ENCODE measurements at places on chromosomes 11 and 22.

GRCh38 chr11:282171-282570 is 4.0 kb downstream of the NLRP6 start:
- no peak for DNase-seq

- DNase-seq = no peak
Measured at GRCh38 chr11:78564490-78565467, 9.9 kb downstream of the NARS2 start.

- DNase-seq = no peak
Measured at GRCh38 chr11:73271936-73272679, at the start of gene P2RY6. TSS of gene P2RY6 (plus strand) at chr11:73272338. CDS start at chr11:73296519, 24,181 bp downstream.

DNA sequence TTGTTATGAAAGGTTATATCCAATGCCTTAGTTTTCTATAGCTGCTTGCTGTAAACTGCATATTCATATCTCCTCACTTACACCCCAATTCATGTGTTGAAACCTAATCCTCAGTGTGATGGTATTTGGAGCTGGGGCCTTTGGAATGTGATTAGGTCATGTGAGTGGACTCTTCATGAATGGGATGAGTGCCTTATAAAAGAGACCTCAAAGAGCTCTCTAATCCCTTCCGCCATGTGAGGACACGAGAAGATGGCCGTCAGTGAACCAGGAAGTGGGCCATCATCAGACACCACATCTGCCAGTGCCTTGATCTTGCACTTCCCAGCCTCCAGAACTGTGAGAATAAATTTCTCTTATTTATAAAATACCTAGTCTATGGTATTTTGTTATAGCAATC is 79.3 kb downstream of the CYP2R1 start:
- DNase-seq = no peak

GRCh38 chr11:108636222-108636621 is 28.6 kb upstream of the DDX10 start:
- DNase-seq = no peak

DNA sequence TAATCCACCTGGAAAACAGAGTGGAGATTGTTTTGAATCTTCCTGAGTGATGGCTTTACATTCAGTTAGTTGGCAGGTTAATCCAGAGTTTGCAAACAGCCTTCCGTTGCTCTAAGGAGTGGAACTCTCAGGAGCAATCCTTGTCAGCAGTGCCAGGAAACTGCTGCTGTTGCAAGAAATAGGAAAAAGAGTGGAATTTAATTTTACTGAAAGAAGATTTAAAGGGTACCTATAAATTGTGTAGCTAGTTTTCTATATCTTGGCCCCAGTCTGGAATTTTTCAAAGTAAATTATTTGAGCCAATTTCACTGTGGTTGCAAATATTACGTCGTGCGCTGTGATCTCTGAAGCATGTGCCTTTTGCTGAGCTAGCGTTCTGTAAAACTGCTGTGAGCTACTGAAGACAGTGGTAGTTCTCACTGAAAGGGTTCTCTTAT is 55.5 kb upstream of the SLC5A12 start:
- no peak for DNase-seq

DNA sequence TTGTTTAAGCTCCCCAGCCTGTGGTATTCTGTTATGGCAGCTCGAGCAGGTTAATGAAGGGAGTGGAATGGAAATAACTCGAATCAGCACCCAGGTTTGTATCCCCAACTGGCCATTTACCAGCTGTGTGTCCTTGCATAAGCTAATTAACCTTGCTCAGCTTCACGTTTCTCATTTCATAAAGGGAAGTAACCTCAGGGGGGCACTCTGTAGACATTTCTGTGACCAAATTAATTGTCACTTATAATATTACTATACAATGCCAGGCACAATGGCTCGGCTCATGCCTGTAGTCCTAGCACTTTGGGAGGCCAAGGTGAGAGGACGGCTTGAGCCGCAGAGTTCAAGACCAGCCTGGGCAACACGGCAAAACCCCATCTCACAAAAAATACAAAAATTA is 13.8 kb downstream of the ADA2 start:
- no peak for DNase-seq

DNA sequence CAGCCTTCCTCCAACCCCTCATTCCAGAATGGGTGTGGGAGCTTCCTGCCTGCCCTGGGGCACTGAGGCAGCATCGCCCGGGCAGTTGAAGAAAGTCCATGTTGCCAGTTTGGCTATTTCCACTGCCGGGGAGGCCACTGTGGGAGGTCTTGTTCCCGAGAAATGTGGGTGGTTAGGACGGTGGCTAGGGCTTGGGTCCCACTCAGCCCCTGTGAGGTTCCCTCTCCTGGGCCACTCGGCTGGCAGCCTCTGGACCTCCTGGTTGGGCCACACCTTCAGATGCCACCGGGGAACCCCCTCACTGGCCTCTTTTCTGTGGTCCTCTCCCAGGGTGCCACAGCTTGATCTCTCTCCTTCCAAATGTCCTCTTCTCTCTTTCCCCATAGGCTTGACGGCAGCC is 5.1 kb upstream of the PPP6R3 start:
- no peak for DNase-seq

DNA sequence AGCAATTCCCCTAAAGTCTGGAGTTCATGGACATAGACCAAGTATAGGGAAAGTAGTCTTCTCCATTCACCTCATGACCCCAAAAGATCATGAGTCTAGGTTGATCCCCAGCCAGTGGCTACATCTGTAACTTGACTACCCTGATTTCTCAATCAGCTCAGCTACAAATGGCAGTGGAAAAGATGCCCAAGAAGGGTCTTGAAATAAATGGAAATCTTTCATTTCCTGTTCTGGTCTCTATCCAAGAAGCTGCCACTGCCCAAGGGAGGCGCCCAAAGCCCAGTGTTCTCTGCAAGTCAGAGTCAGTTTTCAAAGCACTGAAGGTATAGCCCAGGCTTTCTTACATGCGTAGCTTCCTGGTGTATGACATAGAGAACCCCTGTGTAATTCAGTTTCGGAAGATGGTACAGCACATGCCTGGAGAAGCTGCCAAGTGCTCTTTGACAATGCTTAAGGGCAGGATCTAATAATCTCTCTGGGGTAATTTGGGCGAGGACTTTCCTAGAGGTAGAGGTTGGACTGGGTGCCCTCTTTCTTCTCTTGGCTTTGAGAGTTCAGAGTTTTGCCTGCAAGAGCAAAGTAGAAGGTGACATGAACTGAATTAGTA is 101.1 kb downstream of the ADAMTS15 start:
- DNase-seq = no peak

DNA sequence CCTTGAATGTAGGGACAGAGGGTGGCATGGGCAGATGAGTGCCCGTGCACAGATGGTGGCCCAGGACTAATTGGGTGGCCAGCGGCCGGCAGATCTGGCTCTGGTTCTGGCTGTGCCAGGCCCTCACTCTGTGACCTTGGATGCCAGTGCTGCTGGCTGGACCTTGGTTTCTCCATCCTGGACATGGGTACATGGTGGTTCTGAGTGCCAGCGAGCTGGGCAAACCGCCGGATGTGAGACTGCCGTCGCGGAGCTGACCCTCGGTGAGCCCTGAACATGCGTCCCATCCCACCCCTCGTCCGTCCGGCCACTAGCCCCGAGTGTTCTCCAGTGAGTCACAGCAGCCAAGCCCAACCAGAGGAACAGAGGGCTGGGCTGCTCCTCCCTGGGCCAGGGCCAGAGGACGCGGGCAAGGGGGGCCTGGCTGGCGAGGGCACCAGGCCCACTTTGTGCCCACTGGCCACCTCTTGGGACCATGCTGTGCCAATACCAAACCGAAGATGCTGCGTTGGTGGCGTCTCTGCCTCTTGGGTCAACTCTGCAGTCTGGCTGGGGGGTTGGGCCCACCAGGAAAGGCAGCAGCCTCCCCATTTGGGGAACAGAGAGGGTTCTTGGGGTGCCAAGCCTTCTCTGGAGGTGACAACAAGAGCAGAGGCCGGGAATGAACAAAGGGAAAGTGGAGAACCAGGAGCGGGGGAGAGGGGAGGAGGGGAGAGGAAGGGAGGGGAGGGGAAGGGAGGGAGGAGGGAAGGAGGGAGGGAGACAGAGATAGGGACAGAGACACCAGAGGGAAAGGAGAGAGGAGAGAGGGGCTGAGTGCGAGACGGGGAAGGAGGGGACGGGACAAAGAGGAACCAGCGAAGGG is 10.7 kb downstream of the LSP1 start:
- no peak for DNase-seq
